ENCODE measurements at places on chromosomes 16 and 17.

GRCh38 chr17:6641247-6641863 lies 495 bp downstream of the TXNDC17 start:
- no peak for DNase-seq

DNA sequence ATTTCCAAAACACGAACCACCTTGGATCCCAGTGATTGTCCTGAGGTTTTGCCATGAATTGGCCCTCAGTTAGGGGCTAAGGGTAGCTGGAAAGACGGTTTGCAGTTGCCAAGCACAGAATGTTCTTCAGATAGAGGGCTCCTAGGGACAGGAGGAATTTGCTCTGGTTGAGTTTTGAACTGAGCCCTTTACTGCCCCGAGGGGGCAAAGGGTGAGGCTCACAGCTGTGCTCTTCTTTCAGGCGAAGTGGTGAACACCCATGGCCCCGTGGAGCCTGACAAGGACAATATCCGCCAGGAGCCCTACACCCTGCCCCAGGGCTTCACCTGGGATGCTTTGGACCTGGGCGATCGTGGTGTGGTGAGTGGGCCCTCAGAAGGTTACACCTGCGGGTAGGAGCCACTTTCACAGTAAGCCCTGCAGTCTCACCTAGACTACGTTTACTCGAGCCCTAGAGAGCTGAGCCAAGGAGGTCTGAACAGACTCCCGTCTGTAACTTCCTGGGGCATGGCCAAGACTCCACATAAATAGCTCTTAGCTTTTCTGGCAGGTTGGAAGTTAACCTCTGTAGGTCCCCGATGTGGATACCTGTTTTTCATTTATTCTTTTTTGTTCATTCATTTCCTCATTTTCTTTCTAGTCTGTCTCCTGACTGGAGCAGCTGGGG lies 32.5 kb downstream of the NMT1 start:
- no peak for DNase-seq

- peak; percentile 20 for DNase-seq
Observed at GRCh38 chr17:42928714-42929496, 28.3 kb downstream of the G6PC1 start.

GRCh38 chr17:13004336-13004735 lies 13.5 kb downstream of the ELAC2 start:
- DNase-seq = no peak

- no peak for DNase-seq
Observed at GRCh38 chr17:66230922-66231591, 1.8 kb upstream of the APOH start.

GRCh38 chr16:22050963-22051362 lies 41.4 kb upstream of the VWA3A start:
- no peak for DNase-seq

DNA sequence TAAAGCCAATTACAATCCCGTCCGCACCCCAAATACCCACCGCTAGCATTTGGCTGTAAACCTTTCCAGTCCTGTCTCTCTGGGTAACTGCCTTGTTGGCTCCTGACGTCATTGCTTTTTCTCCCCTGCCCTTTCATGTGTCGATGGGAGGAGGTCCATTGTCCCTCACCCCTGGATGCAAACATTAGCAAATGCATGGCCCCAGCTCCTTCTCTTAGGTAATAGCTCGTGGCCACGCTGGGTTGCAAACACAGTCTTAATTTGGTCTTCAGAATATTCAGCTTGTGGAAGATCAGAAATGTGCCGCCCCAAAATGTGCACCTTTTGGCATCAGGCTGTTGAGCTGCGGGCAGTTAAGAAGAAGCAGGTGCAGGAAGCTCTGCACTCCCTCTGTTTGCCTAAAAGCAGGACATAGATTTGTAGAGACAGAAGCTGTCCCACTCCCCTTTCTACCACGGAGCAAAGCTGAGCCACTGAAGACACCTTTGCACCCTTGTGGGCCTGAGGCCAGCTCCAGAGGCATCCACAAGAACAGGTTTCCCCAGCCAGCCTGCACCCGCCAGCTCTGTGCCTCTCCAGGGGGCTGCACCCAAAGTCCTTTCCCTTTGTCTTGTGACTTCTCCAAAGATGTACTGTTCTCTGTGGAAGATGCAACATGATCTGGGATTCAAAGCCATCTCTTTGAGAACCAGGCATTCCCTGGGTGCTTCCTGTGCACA lies 127.3 kb downstream of the MGAT5B start:
- no peak for DNase-seq

GRCh38 chr17:14204084-14204483 lies 32.6 kb downstream of the CDRT15 start:
- no peak for DNase-seq

DNA sequence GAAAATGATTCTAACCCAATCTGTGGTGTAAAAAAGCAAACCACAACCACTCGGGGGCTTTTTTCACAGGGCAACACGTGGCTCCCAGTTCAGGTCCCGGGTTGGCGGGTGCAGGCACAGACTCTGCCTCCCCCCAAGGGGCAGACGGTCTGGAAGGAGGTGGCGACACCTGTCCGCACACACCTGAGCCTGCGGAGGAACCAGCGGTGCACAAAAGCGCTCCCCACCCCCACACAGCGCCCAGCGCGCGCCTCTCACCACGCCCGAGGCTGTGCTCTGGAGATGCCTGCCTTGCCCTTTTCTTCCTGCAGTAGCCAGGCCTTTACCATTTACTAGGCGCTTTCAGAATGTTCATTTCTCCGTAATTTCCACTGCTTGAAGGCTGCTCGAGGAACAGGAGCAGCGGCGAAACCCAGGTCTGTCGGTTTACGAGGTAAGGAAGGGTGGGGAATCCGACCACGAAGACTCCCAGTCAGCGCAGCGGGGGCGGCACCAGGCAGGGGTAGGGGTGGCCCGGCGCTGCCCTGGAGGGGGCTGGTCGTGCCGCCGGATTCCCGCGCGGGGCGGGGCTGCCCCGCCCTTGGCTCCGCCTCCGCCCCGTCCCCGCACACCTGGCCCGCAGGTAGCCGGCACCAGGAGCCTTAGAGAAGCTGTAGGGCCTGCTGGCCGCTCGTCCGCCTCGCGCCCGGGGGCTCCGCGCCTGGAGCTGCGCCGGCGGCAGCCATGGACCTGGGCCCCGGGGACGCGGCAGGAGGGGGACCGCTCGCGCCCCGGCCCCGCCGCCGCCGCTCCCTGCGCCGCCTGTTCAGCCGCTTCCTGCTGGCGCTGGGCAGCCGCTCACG lies at the start of gene USP43:
Gene USP43, plus strand, starts transcription at position 608 of the 842 bp plus-strand sequence. Its CDS starts 116 bp downstream, at position 724.
- DNase-seq = peak; percentile 17

- peak; percentile 13 for DNase-seq
Observed at GRCh38 chr17:47423406-47424295, 99.9 kb downstream of the EFCAB13 start.

Data from activated naive CD4-positive, alpha-beta T cell treated with anti-CD3 and anti-CD28 coated beads, Interleukin-2, amount 50 U/mL, for 16 hours (primary cell).